Activated CD4-positive, alpha-beta T cell treated with anti-CD3 and anti-CD28 coated beads for 4 hours (primary cell): ENCODE measurements at places on chromosomes 5 and 9.
A peak's percentile ranks its signal among the peaks of the same experiment; 100 is the strongest.

DNA sequence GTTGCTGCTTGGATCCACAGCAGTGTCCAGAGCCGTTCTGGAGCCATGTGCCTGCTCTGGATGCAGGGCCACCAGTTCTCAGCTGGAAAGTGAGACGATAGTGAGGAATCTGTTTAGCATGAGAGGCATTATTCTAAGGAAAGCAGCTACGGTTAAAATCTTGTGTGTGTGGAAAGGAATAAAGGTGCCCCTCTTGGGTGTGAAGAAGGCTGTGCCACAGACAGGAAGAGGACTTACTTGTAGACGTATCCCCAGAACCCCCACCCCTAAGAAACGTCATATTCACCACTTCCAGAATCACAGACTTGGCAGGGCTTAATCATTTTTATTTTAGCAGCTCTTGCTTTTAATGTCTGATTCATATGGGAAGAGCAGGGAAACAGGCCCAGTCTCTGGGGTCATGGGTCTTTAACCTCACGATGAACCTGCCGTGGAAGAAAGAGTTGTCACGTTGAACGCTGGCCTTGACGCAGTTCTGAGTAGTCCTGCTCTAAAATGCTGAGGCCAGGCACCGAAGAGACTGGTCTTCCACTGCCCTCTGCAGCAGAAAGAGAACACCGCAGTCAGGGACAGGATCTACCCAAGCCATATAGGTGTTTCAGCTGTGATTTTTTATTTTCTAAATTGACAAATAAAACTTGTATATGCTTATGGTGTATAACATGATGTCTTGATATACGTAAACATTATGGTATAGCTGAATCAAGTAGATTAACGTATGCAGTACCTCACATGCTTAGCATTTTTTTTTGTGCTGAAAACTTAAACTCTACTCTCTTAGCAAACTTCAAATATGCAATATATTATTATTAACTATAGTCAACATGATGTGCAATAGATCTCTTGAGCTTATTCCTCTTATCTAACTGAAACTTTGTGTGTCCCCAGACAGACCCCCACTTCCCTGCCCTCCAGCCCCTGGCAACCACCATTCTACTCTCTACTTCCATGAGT lies 38.8 kb downstream of the CARTPT start:
- DNase-seq, result peak; percentile 8

DNA sequence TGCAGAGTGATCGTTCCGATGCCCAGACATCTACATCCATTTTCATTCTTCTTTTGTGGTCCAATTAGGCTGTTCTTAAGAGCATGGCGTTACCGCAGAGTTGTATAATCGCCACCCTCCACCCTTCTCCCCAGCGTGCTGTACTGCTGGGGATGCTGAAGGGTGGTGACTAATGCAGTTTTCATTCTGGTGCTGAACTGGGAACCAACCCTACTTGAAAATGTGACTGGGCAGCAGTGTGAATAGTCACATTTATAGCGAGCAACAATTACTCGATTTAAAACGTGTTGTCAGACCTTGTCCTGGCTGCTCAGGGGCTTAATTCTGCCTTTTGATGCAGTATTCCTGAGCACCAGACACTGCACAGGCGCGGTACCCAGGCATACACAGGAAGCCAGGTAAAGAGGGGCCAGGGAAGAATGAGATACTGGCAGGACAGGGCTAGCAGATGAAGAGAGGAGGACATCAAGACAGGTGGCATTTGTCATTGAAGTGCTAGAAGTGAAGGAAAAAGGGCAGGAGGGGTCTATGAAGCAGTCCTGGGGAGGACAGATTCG lies 719 bp upstream of the ISCA1 start:
- DNase-seq, result no peak

GRCh38 chr5:91174396-91174795 lies 208.7 kb downstream of the ARRDC3 start:
- DNase-seq, result no peak

GRCh38 chr9:136494012-136494411 lies 11.2 kb upstream of the SEC16A start:
- no peak for DNase-seq
